ENCODE measurements at places on chromosomes 4 and X. TPM values are rescaled to one million over a fixed set of nuclear protein-coding genes. Genes with fewer than 3 reads are reported as not detected.

The HSFX2 gene
- total RNA-seq: 1.1 TPM

The ANKRD37 gene
- total RNA-seq: 8.6 TPM

The RPS6KA6 gene
- 0.75 TPM for total RNA-seq

The NHSL2 gene
- total RNA-seq: 3.4 TPM

The HDX gene
- 1.1 TPM for total RNA-seq

The RRH gene
- not detected for total RNA-seq

The DYNLT3 gene
- 26.2 TPM for total RNA-seq

The F8A3 gene
- total RNA-seq: 11.1 TPM

The SLC6A8 gene
- total RNA-seq: 113 TPM

The CXCL13 gene
- 0.24 TPM for total RNA-seq

The PABPC1L2B gene
- total RNA-seq: not detected

- peak overlapping the region; percentile 88 for H3K27ac ChIP-seq
- DNase-seq: no peak
- H3K4me1 ChIP-seq: peaks cover 15% of the 10 kb centered on the region
- no peaks in the 10 kb centered on the region for H3K27me3 ChIP-seq
Measured at GRCh38 chr4:128060121-128060698, 902 bp upstream of the LARP1B start.

GRCh38 chrX:48083212-48083611 lies 11.8 kb upstream of the ZNF630 start:
- H3K36me3 ChIP-seq: no peaks in the 10 kb centered on the region
- no peaks in the 10 kb centered on the region for H3K4me1 ChIP-seq
- no peak overlapping the region for H3K4me3 ChIP-seq
- no peak for DNase-seq
- H3K27ac ChIP-seq: no peak overlapping the region

- H3K36me3 ChIP-seq: no peaks in the 10 kb centered on the region
- DNase-seq: no peak
- no peak overlapping the region for H3K4me3 ChIP-seq
- no peaks in the 10 kb centered on the region for H3K27me3 ChIP-seq
Measured at GRCh38 chrX:18016941-18017340, 155.8 kb upstream of the RAI2 start.

- no peak overlapping the region for H3K27ac ChIP-seq
- H3K36me3 ChIP-seq: no peaks in the 10 kb centered on the region
- no peaks in the 10 kb centered on the region for H3K4me1 ChIP-seq
Measured at GRCh38 chrX:32877592-32877991, 333.8 kb downstream of the DMD start.

GRCh38 chr4:83191026-83191425 lies 76.5 kb upstream of the PLAC8 start:
- H3K4me1 ChIP-seq: no peaks in the 10 kb centered on the region
- no peak overlapping the region for H3K27ac ChIP-seq
- H3K36me3 ChIP-seq: no peaks in the 10 kb centered on the region
- H3K4me3 ChIP-seq: no peak overlapping the region

- H3K4me1 ChIP-seq: peaks cover 4% of the 10 kb centered on the region
- peak overlapping the region; percentile 49 for H3K4me3 ChIP-seq
- no peaks in the 10 kb centered on the region for H3K36me3 ChIP-seq
- no peak for DNase-seq
Measured at GRCh38 chrX:17376431-17377077, 1.6 kb downstream of the NHS start.

GRCh38 chr4:152870606-152871005 lies 65.5 kb upstream of the FHDC1 start:
- DNase-seq: no peak
- H3K4me1 ChIP-seq: no peaks in the 10 kb centered on the region
- no peaks in the 10 kb centered on the region for H3K27me3 ChIP-seq
- no peak overlapping the region for H3K27ac ChIP-seq

- H3K27me3 ChIP-seq: no peaks in the 10 kb centered on the region
- DNase-seq: no peak
- H3K27ac ChIP-seq: no peak overlapping the region
- no peak overlapping the region for H3K4me3 ChIP-seq
- no peaks in the 10 kb centered on the region for H3K4me1 ChIP-seq
- H3K36me3 ChIP-seq: no peaks in the 10 kb centered on the region
Measured at GRCh38 chr4:95304898-95305297, 243.9 kb downstream of the UNC5C start.

GRCh38 chr4:86530183-86530582 lies 63.9 kb upstream of the PTPN13 start:
- H3K4me1 ChIP-seq: no peaks in the 10 kb centered on the region
- H3K4me3 ChIP-seq: no peak overlapping the region
- no peaks in the 10 kb centered on the region for H3K36me3 ChIP-seq
- no peak overlapping the region for H3K27ac ChIP-seq
- H3K27me3 ChIP-seq: no peaks in the 10 kb centered on the region

- H3K4me3 ChIP-seq: no peak overlapping the region
- no peaks in the 10 kb centered on the region for H3K36me3 ChIP-seq
- no peaks in the 10 kb centered on the region for H3K27me3 ChIP-seq
- no peak overlapping the region for H3K27ac ChIP-seq
- DNase-seq: no peak
Measured at GRCh38 chr4:101355767-101356702, 8.7 kb upstream of the PPP3CA start.

GRCh38 chrX:149987613-149988012 lies 49.3 kb upstream of the EOLA2 start:
- H3K36me3 ChIP-seq: no peaks in the 10 kb centered on the region
- H3K27ac ChIP-seq: no peak overlapping the region
- DNase-seq: no peak
- H3K4me1 ChIP-seq: no peaks in the 10 kb centered on the region

DNA sequence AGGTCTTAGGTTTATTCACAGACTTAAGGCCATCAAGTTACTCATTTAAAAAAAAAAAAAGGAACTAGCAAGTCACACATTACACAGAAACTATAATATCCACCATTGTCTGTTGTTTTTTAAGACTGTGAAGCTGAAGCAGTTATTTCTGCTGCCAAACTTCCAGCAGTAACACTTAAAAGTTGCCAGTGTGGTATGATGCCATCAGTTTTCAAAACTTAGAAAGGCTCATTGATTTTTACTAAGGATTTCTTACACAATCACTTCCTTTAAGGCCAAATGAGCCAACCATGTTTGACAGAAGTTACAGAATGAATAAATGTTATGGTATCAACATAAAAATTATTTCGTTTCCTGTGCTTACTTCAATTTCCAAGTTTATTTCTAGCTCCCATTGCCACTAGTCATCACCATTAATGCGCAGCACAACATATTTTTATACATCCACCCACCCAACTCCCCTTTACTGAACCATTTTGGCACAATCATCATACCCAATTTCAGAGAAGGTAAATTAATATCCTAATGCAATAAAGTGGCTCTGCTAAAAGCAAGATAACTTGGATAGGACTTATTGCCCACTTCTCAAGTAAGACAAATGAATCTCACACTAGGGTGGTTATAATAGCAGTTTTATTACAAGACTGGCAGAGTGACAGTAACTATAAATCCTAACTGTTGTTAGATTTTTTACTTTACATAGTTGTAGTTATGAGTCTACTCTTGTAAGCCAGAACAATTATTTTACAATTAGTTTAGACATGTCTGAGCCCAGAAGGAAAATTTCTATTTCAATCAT lies 13.1 kb downstream of the PDGFC start:
- no peaks in the 10 kb centered on the region for H3K27me3 ChIP-seq
- H3K4me1 ChIP-seq: peaks cover 22% of the 10 kb centered on the region
- H3K27ac ChIP-seq: no peak overlapping the region
- DNase-seq: no peak
- H3K36me3 ChIP-seq: no peaks in the 10 kb centered on the region

DNA sequence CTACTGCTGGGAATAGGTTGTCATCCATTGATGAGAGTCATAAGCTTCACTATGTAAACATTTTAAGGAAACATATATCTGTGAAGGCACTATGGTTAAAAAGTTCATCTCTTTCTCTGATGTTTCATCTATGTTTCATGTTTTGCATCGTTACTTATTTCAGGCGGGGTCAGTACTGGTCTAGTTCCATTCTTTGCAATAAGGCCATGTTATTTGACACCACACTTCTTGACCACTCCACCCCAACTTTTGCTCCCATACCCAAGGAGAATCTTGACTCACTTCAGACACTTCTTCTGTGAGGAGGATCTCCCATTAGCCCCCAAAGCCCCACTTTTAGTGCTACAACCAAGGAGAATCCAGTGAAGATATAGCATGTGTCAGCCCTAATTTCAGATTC lies 119.4 kb downstream of the GRIA3 start:
- H3K27me3 ChIP-seq: no peaks in the 10 kb centered on the region
- no peaks in the 10 kb centered on the region for H3K36me3 ChIP-seq
- DNase-seq: no peak
- no peak overlapping the region for H3K27ac ChIP-seq
- H3K4me1 ChIP-seq: no peaks in the 10 kb centered on the region

DNA sequence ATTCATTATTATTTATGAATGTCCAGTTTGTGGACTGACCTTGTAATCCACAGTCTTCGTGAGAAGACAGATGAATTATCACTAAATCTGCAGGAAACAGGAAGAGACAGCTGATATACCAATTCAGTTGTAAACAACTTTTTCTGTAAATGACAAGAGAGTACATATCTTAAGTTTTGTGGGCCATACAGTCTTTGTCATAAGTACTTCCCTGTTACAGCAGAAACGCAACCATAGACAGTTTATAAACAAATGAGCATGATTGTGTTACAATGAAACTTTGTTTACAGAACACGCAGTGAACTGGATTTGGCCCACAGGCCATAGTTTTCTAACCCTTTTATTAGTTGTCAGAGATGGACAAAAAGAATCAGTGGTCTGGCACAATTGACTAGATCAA lies 443.4 kb downstream of the PDGFC start:
- no peaks in the 10 kb centered on the region for H3K4me1 ChIP-seq
- H3K27me3 ChIP-seq: no peaks in the 10 kb centered on the region
- DNase-seq: no peak
- no peak overlapping the region for H3K4me3 ChIP-seq
- H3K36me3 ChIP-seq: no peaks in the 10 kb centered on the region

DNA sequence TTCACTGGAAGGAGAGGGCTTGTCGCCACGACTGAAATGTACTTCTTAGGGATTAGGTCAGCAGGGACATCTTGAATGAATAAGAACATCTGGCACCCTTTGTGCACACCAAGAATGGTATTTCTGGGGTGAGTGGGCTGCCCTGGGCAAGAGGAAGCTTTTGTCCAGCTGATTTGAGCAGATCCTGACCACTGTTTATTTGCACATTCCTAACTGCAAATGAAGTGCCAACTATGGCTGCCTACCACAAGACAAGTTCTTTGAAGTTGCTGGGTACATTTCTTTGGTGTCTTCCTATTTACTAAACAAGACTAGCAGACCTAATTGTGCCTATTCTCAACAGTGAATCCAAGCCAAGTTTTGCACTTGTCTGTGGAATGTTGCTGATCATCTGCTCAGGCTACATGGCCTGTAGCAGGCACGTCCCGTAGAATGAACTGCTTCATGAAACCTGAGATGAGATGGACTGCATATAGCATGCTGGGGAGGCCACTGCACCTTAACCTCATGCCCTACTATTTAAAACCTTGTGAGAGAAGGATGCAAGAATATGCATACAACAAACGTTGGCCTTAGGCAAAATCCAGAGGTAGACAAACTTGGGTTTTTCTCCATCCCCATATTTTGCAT lies 45.0 kb downstream of the PIR start:
- no peaks in the 10 kb centered on the region for H3K36me3 ChIP-seq
- no peak for DNase-seq
- no peaks in the 10 kb centered on the region for H3K27me3 ChIP-seq
- no peak overlapping the region for H3K4me3 ChIP-seq

DNA sequence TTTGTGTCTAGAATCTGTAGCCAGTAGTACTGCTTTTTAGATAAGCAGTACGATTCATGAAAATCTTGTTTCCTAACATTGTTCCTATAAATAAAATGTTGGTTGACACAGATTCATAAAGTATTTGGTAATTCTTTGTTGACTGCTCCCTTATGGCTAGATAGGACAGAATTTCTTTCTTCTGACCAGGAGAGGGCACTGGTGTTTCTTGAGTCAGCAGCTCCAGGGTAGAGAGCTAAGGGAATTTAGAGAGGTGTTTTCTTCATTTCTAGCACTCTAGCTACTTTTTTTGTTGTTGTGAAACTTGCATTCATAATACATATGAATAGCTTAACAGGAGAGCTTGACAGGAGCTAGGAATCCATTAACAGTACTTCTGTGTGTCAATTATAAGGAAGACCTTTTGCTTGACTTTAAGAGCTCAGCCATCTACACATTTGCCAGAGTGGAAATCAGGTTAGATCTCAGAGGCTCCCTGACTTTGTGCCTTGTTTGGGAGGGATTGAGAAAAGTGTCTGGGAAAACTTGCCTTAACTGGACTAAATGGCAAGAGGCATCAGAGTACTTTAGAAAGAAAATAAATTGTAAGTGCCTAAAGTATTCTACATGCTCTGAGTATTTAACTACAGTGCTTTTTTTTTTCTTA lies 756.1 kb downstream of the SH3BGRL start:
- no peaks in the 10 kb centered on the region for H3K36me3 ChIP-seq
- no peak for DNase-seq
- H3K4me3 ChIP-seq: no peak overlapping the region
- no peaks in the 10 kb centered on the region for H3K4me1 ChIP-seq
- H3K27ac ChIP-seq: no peak overlapping the region
- peaks cover 5% of the 10 kb centered on the region for H3K27me3 ChIP-seq

- H3K27ac ChIP-seq: peak overlapping the region; percentile 92
- no peaks in the 10 kb centered on the region for H3K27me3 ChIP-seq
- H3K36me3 ChIP-seq: no peaks in the 10 kb centered on the region
- DNase-seq: peak; percentile 84
- peaks cover 6% of the 10 kb centered on the region for H3K4me1 ChIP-seq
Measured at GRCh38 chrX:68827848-68828624, 785 bp upstream of the EFNB1 start.

GRCh38 chrX:2370456-2370855 lies 130.3 kb downstream of the DHRSX start:
- no peak overlapping the region for H3K27ac ChIP-seq
- no peaks in the 10 kb centered on the region for H3K27me3 ChIP-seq
- peaks cover 14% of the 10 kb centered on the region for H3K36me3 ChIP-seq
- no peak overlapping the region for H3K4me3 ChIP-seq
- no peak for DNase-seq
- H3K4me1 ChIP-seq: no peaks in the 10 kb centered on the region

GRCh38 chr4:66052426-66052825 lies 382.1 kb upstream of the EPHA5 start:
- no peaks in the 10 kb centered on the region for H3K36me3 ChIP-seq
- no peak overlapping the region for H3K27ac ChIP-seq
- H3K4me1 ChIP-seq: no peaks in the 10 kb centered on the region
- no peaks in the 10 kb centered on the region for H3K27me3 ChIP-seq

DNA sequence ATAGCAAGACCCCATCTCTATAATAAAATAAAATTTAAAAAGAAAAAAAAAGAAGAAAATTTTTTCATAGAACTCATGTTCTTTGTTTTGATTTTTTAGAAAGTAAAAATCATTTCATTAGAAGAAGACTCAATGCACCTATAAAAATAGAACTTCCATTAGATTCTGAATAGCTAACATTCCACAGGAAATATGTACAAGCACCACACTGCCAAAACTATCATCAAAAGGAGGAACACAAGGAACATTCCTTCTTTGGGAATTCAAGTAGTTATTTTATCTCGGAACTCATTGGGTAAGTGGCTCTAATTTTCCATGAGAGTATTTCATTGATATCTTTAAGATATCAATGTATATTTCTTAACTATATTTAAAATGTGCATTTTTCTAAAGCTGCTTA lies 157.6 kb downstream of the CAMK2D start:
- no peak for DNase-seq
- H3K4me3 ChIP-seq: no peak overlapping the region
- H3K4me1 ChIP-seq: no peaks in the 10 kb centered on the region
- H3K36me3 ChIP-seq: peaks cover 19% of the 10 kb centered on the region
- no peaks in the 10 kb centered on the region for H3K27me3 ChIP-seq

Data from heart left ventricle (tissue), 16 donors.